ENCODE measurements at places on chromosomes 3 and 15.

- DNase-seq = no peak
Measured at GRCh38 chr3:73768524-73769308, 144.0 kb upstream of the PDZRN3 start.

DNA sequence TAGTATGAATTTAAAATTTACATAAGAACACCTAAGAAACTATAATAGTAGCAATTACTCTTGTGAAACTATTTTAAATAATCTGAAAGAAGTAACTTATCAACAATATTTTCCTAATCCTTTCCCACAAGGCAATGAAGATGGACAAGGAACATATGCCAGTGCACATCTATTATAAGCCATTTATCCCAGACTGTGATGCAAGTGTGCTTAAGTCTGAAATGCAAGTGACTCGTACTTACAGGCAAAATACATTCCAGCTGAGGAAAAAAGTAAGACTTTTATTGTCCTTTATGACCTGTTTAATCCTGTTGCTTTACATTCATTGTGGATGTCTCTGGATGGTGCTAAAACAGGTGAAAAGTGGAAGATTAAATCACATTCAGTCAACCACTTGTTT is 709.4 kb downstream of the ZNF385D start:
- no peak for DNase-seq

DNA sequence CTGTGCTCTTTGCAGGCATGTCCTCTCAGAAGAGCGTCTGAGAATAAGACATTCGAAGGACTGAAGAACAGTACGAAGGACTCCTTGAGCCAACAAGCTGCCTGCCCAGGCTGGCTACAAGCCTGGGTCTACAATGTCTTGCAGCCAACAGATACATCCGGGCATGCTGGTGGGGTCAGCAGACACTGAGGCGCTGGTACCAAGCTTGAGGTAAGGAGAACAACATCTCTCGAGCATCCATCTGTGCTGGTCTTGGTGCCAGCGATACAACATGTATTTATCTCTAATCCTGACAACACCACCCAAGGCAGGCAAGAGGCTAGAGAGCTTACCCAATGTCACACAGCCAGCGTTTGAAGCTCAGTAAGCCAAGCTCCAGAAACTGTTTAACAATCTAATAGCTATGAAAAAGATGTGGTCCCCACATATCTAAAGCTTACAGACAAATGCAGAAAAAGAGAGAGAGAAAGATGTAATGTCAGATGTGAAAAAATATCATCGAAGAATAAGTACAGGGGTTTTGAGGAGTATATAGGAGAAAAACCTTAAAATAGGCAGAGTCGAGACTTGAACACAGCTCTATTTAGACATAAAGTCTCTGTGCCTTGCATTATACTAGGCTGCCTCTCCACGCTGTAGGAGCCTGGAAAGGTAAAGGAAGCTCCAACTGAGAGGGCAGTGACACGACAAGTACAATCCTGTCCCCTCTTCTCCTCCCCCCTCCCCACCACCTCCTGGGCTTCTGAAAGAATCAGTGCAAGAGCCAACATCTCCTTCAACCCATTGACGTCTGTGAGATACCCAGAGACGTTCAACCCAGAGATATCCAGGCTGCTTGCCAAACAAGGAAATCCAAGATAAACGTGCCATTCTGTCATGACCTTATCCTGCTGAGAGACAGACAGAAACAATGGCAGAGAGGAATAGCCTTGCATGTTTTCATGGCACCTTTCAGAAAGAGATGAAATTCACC is 39.4 kb downstream of the WWTR1 start:
- no peak for DNase-seq

DNA sequence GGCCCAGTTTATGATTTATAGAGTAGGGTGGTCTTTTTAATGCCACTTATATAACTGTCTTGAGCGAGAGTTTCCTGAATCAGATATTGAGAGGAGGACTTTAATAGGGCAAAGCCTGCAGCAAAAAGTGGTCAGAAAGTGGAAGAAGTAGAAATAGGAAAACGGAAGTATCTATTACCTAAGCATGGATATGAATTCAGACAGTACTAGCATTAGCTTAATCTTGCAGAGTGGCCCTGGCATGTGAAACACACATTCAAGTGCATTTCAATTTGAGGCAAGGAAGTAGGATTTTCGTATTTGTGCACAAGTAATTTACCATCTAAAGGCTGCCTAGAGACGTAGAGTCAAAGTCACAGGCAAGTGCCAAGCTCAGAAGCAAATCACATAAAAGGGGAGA is 622.3 kb downstream of the DIPK2A start:
- DNase-seq = no peak

DNA sequence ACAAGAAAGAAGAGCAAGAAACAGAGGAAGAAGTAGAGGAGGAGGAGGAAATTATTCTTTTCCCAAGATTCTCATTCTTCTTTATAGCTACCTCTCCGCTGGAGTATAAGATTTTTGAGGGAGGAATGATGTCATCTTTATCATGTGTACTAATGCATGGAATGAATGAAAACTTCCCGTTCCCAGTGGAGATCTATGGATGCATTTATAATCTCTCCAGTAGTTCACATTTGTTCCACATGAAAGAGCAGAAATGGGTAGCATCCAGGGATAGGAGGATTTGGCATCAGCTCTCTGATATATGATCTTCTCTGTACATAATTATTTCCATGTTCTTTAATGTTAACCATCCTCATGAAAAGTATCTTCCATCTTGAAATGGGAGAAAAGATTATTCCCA is 244.4 kb downstream of the ADAMTSL3 start:
- DNase-seq = no peak
